Stimulated activated naive CD8-positive, alpha-beta T cell treated with anti-CD3 and anti-CD28 coated beads, Interleukin-15, Interleukin-2, amounts not matched to agents 100 U/mL and 50 U/mL, for 24 hours (primary cell): ENCODE measurements at places on chromosomes 12 and 14.

DNA sequence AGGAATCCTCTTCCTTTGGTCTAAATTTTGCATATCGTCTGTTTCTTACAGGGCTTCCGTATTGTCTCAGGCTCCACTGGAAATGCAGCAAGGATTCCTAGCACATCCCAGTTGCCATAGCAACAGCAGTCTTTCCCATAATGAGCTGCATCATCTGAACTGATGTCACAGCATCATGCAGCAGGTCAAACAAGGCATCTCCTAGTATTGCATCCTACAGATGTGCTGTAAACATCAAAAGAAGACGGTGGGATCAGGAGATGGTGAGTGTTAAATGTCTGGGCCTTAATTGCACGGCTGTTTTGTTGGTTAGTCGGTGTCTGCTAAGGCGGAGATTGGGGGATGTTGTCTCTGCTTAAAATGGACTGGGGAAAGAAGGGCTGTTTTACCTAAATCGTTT, at the start of gene AKAP6:
Gene AKAP6 (plus strand): TSS at position 153 of the 400 bp plus-strand sequence. CDS start 104,196 bp downstream, outside the sequence.
- DNase-seq, result no peak

- DNase-seq, result no peak
Observed at GRCh38 chr14:76294876-76295275, 81.1 kb upstream of the ESRRB start.

DNA sequence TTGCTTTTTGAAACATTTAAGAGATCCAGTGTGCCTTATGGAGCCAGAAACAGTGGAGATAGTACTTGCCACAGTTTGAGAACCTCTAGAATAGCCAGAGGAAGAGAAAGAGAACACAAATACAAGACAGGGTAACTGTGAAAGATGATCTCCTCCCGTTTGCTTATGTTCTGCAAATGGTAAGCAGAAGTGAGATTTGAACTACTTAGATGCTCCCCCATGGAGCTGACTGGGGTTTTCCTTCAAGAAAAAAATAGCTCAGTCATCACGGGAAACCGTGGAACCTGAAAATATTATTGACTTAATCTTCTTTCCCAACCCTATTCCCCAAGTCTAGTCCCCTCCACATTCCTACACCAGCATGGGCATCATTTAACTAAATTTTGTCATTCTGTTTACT, 87.1 kb downstream of the KIF21A start:
- DNase-seq, result no peak

DNA sequence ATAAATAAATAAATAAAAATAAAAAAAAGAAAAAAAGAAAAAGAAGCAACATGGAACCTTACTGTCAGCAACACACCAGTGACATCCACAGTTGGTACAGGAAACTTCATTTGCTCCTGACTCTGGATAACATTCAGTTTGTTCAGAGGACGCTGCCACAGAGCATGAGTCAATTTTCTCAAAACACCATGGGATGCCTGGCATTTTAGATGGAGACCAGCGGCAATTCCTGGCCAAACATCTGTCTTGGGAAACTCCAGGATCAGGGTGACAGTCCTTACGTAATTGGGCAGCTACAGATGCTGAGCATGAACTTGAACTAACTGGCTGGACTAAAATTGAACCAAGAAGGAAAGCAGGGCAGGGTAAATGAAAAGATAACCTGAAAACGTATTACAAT, 166.2 kb upstream of the CPNE8 start:
- no peak for DNase-seq

DNA sequence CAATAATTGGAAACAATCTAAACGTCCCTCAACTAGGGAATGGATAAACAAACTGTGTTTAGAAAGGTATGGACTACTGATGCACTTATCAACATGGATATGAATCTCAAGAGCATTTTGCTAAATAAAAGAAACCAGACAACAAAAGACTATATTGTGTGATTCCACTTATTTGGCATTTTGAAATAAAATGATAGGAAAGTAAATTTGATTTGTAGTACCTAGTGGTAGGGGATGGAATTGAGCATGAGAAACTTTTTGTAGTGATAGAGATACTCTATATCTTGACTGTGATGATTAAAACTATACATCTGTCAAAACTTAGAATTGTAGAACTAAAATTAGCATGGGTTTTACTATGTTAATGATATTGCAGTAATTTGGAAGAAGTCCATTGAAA, 87.1 kb downstream of the ARID2 start:
- DNase-seq, result no peak

GRCh38 chr14:35407306-35407630, 2.7 kb upstream of the NFKBIA start:
- no peak for DNase-seq

- DNase-seq, result no peak
Observed at GRCh38 chr12:7637615-7638014, 28.1 kb downstream of the APOBEC1 start.

- DNase-seq, result no peak
Observed at GRCh38 chr14:61104358-61104757, 123.3 kb downstream of the SLC38A6 start.

- peak; percentile 39 for DNase-seq
Observed at GRCh38 chr12:93109551-93110203, 180.6 kb upstream of the EEA1 start.

DNA sequence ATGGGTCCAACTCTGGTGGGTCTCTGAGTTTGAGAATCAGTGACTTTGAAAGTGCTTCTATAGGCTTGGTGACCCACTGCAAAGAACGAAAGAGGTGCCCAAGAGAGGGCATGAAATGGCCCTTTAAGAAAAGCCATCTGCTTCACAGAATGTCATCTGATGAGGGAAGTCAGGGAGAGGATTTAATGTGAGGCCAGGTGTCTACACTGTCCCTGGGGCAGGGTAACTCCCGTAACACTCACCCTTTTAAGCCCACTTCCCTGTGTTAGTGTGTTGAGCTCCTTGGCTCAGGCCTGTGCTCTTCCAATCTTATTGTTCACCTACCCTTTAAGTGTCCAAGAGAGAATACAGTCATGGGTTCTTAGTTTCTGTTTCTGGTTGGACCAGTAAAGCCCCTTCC, 16.4 kb upstream of the SRSF5 start:
- DNase-seq, result no peak

DNA sequence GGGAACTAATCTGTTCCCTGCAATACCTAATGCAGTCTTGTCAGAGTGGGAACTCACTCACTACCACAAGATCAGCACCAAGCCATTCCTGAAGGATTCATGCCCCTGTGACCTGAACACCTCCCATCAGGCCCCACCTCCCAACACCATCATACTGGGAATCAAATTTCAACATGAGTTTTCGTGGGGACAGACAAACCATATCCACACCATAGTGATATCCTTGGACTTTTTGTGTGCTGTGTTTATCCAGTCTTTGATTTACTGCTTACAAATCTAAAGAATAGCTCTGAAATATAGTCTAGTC, 243.5 kb downstream of the FBXL14 start:
- DNase-seq, result no peak

DNA sequence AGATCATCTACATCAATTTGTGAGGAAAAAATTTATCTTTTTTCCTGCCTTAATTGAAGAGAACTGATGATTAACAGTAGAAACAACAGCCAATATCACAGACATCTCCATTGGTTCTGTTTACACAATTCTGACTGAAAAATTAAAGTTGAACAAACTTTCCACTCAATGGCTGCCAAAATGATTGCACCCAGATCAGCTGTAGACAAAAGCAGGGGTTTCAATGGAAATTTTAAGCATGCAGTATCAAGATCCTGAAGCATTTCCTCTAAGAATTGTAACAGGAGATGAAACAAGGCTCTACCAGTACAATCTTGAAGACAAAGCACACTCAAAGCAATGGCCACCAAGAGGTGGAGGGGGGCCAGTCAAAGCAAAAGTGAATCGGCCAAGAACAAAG, 231.6 kb upstream of the KRR1 start:
- no peak for DNase-seq

DNA sequence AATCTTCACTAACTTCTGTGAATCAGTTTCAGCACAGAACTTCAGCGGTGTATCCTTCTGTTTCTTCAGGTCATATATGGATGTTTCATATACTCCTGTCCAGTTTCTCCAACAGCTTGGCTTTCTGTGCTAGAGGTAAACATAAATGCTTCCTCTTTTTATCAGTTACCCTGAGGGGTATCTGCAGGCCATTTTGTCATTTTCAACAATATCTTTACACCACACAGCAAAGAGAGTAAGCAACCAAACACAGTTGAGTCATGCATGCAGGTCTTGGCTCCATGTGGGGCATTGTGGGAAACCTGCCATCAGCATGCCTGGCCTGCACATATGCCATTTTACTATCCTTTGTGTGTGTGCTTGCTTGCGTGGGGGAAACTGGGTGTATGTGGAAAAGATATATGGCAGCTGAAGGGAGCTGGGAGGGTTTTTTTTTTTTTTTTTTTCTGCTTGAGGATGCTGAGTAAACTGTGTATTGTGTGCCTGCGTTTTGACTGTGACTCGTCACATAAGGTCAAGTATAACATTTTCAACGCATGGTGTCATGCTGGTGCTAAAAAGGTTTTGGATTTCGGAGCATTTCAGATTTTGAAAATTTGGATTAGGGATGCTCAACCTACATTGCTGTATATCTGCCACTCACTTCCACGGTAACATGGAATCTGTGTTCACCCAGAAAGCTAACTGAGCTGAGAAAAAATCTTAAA, 56.1 kb upstream of the YARS2 start:
- DNase-seq, result no peak

DNA sequence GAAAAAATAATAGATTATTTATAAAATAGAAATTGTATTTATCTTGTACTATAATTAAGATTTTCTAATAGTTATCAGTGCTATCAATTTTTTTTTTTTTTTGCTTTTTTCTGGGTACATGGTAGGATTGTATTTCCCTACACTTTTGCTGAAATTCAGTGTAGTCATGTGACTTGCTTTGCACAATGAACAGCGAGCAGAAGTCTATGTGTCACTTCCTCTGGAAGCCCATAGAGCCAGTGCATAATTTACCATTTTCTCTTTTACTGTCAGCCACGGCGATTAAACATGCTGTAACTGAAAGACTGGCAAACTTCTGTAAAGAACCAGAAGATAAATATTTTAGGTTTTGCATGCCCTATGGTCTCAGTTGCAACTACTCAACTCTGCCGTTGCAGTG, 80.8 kb upstream of the PPP1R12A start:
- no peak for DNase-seq

DNA sequence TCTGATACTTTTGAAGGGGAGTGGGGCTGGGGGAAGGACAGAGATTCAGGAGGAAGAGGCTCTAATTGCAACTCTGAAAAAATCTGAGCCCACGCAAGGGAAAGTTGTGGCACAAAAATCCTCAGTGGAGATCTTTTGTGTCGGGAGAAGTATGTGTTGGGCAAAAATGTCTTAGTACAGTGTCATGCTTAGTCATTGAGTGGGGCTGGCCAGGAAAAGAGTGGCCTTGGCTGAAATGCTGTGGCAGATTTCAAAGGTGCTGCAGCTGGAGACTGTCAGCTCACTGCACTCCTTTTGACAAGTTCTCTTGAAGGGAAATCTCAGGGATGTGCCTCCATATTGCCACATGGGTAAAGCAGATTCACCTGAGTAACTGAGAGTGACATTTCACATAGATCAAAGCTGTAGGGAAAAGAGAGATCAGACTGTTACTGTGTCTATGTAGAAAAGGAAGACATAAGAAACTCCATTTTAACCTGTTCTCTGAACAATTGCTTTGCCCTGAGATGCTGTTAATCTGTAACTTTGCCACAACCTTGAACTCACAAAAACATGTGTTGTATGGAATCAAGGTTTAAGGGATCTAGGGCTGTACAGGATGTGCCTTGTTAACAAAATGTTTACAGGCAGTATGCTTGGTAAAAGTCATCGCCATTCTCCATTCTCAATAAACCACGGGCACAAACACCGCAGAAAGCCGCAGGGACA, 36.0 kb upstream of the GLIPR1 start:
- DNase-seq, result no peak

DNA sequence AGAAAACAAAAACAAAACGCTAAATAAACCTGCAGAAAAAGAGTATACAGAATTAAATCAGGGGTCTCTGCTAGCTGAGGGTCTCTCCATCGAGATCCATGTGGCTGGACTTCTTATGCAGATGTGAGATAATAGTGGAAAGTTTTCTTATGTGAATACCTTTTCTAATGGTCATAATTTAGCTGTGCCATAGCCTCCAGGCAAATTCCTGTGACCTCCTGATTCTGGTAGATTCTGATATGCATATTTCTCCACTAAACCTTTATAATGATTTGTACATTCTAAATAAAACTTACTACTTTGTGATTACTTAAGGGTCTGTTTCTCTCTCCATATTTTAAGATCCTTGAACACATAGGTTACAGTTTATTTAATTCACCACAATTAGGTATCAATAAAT, 1002.6 kb downstream of the GALC start:
- no peak for DNase-seq

GRCh38 chr12:69913526-69913925, 88.5 kb downstream of the MYRFL start:
- no peak for DNase-seq

GRCh38 chr14:64758691-64759554, 54.7 kb downstream of the PLEKHG3 start:
- no peak for DNase-seq

GRCh38 chr14:21352587-21352986, 31.2 kb downstream of the SUPT16H start:
- DNase-seq, result no peak

DNA sequence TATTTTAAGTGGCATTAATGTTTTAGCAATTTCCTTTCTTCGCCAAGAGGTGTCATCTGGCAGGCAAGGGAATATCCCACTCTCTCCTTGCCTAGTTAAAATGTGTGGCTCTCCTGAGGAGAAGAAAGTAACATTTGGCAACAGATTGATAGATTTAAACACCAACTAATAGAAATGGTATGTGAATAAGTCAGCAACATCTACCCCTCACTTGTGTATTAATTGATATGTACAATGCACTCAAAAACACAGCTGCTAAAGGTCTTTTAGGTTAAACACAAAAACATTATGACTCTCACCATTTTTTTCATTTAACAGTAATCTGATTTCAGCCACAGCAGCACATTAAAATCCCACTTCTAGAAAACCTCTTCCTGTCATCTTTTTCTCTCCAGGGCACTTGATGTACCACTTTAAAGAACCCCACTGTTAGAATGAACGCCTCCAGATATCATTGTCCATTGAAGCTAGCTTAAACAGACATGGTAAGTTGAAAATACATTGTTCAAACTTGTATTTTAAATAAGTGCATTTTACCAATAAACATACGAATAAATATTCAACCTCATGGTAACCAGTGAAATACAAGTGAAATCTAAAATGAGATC, 151.7 kb downstream of the RPAP3 start:
- DNase-seq, result no peak

GRCh38 chr12:56129942-56130495, 2.0 kb downstream of the ESYT1 start:
- no peak for DNase-seq

DNA sequence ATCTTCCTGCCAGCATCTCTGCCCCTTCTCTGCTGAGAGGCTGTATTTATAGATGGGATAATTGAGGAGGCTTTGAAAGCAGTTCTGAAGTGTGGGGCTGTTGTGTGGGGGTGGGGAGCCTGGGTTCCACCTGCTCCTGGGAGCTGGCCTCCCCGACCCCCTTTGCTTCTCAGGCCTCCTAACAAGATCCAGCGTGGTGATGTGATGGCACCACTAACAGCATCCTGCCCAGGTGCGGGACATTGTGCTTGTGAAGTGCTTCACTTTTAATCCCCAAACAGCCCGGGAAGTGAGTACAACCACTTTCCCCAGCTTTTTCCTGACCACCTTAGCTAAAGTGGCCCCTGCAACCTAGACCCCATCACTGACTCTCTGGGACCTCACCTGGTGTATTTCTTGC, 95.1 kb upstream of the NRXN3 start:
- DNase-seq, result no peak
